ENCODE measurements at places on chromosomes 7 and 10.

DNA sequence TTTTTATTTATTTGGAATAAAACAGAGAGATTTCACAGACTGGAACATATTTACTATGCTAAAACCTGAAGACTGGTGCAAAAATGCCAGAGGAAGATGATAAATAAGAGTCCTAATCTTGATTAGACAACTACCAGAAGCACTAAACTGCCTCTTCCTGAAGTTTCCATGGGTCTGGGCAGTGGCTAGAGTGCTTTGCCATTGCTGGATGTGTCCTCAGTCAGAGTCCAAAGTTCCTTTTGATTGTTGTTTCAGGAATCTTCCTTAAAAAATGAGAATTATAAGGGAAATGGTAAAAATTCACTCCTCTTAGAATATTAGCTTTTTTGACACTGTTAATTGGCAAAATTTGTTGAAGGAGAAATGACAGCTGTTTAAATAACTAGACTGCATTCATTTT, 86.3 kb upstream of the AHR start:
- no peak for DNase-seq

DNA sequence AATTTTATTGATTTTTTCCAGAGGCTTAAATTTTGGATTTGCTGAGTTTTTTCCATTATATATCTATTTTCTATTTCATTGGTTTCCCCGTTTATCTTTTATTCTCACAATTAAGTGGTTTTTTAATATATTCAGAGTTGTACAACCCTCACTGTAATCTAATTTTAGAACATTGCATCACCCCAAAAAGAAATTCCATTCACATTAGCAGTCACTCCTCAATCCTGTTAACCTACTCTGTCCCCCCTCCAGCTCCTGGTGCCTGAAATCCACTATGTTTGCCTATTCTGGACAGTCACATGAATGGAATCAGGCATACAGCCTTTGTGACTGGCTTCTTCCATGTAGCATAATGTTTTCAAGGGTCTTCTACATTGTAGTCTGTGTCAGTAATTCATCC, 55.8 kb upstream of the ITGA8 start:
- no peak for DNase-seq

DNA sequence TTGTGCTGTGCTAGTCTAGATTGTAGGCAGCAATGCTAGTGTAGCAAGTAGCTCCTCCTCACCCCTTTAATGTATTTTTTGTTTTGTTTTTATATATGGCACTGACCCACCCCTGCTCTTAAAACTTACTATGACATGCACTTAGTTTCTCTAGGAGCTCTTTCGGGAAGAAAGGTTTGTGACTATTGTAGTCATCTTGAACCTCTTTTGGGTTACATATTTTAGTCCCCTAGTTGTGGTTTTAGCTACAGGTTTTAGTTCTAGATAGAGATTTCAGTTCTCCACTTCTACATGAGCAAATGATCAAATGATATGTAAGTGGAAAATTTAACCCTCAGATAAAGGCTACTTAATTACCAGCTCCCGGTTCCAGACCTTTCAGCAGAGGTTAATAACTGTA, 14.9 kb downstream of the MINPP1 start:
- DNase-seq, result no peak

- no peak for DNase-seq
These were observed 25.5 kb upstream of the BAG3 start for GRCh38 chr10:119625570-119626280.

- no peak for DNase-seq
These were observed 17.1 kb downstream of the MAGI2 start for GRCh38 chr7:79436378-79436777.

DNA sequence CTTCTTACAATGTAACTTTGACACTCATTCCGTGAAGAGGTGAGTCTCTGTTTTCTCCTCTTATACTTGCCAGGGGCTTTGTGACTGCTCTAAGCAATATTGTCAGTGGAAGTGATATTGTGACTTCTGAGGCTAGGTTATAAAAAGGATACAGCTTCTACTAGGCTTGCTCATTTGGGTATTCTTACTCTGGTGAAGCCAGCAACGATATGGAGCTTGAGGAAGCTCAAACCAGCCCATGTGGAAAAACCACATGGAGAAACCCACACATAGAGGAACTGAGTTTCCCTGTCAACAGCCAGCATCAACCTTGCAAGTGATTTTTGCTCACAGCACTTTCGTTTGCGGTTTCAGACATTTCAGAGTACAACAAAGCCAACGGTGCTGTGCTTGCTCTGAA, 149.6 kb upstream of the SEMA3E start:
- DNase-seq, result no peak

DNA sequence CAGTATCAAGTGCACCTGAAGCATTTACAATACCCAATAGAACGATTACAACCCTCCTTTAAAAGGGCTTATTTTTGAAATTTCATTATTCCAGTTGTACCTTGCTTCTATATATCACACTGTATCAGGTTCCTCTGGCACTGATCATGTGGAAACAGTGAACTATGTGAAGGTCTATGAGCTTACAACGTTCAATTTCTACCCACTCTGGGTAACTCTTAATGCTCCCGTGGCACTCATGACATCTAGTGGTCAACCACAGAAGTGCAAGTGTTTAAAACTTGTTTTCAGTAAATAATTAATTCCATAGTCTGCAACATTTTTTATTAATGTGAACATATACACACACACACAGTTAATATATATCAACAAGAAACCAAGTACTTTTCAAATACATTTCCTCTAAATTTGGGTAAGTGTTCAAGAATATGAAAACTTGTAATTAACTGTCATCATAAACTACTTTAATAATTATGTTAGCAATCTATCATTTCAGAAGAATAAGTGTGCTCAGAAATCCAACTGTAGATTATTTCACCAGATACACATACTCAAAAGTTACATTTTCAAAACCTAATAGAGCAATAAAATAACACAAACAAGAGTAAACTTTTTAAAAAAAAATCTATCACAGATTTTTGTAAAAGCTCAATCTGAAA, 61.0 kb downstream of the MPP7 start:
- peak; percentile 21 for DNase-seq

GRCh38 chr10:4303045-4303444, 518.0 kb upstream of the KLF6 start:
- DNase-seq, result no peak

GRCh38 chr10:30576641-30577040, 52.9 kb downstream of the LYZL2 start:
- no peak for DNase-seq

DNA sequence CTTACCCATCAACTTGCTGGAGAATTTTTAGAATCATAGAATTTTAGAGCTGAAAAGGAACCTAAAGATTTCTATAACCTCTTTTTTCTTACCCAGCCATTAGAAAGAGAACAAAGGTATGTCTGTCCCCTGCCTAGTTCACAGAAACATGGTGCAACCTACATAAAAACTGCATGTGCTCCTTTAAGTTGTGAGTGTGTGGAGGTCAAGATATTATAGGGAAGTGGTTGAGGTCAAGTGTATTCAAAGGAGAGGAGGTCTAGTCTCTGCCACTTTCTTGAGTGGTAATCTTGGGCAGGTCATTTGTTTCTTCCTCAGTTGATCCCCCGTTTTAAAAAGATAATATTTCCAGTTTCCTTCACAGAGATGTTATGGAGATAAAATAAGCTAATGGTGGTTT, 6.4 kb downstream of the UBTD1 start:
- no peak for DNase-seq
